Occipital lobe (tissue), 3 donors: ENCODE measurements at places on chromosomes 7 and 10.
A peak's percentile ranks its signal among the peaks of the same experiment; 100 is the strongest.

- DNase-seq: no peak
Measured at GRCh38 chr10:35412900-35413491, 76.7 kb downstream of the CCNY start.

- no peak for DNase-seq
Measured at GRCh38 chr7:77782383-77782782, 15.9 kb downstream of the TMEM60 start.

DNA sequence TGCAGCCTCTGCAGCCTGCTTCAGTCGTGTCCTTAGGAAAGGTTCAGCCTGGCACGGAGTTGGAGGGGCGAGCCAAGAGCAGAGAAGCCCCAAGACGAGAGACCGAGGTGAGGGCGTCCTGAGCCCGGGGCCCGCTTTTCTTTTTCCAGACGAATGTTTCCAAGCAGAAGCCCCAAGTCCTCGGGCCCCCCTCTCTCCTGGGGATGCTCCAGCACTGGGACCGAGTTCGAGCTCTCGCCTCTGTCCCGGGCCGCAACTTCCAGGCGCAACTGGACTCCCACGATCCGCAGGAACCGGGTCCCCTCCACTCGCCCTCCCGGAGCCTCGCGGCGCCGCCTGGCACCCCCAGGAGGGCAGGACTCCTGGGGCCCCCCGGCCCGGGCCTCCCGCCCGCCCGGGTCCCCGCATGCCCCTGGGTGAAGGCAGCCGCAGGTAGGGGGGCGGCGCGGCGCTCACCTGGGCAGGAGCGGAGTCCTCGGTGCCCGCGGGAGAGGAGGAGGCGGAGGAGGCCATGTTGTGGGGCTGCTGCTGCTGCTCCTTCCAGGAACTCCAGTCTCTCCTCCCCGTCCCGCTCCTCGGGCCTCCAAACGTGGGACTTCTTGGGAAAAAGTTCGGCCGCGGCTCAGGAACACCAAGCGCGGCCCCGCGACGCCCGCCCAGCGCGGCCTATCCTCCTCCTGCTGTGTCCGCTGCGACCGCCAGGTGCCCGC, 45.3 kb upstream of the CDK1 start:
- DNase-seq: no peak

GRCh38 chr7:51075681-51076580, 240.7 kb downstream of the COBL start:
- DNase-seq: no peak

- no peak for DNase-seq
Measured at GRCh38 chr7:25698451-25699113, 453.4 kb upstream of the NFE2L3 start.

- DNase-seq: no peak
Measured at GRCh38 chr7:51034521-51035264, 252.0 kb upstream of the GRB10 start.

DNA sequence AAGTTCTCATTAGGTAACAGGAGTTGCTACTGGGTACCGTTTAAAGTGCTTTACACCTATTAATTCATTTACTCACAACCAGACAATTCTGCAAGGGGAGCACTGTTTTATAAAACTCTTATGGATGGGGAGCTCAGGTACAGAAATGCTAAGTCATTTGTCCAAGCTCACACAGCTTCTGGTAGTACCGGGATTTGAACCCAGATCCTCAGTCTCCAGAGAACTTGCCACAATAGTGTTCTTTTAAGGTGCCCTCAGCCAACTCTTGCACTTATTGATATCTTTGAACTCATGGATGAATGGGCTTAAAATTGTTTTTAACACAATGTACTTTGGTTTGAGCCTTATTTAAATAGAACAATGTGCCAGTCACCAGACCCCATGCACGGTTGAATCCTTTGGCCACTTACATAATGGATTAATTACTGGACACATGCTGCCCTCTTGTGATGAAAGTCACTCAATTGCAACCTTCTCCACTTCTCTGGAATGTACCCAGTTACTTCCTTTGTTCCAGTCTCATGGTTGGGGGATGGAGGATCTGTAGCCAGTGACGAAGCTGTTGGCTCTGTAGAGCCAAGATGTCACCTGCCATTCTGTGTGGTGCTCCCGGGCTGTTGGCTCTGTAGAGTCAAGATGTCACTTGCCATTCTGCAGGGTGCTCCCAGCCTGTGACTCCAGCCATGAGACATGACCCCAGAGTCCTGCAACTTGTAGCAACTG, 65.6 kb downstream of the NOD1 start:
- DNase-seq: no peak

DNA sequence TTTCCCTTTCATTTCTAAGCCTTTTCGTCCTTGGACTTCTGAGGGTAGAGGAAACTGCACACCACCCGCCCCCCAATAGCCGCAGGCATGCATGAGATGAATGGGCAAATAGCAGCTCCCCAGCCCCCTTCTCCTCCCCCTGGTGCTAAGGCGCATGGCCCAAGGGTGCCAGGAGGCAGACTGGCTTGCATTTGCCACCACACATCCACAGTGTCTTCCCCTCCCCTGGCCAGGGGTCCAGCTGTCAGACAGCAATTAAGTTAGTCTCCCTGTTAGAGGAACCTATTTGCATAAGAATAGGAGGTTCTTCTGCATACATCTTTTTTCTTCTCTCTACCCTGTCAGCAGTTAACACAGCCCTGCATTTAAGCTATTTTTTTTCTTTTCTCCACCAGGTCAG, 20.2 kb downstream of the TOMM7 start:
- no peak for DNase-seq

GRCh38 chr7:100393233-100393905, 20.1 kb downstream of the PILRA start:
- no peak for DNase-seq

GRCh38 chr7:141497391-141497790, 53.8 kb upstream of the AGK start:
- DNase-seq: no peak

DNA sequence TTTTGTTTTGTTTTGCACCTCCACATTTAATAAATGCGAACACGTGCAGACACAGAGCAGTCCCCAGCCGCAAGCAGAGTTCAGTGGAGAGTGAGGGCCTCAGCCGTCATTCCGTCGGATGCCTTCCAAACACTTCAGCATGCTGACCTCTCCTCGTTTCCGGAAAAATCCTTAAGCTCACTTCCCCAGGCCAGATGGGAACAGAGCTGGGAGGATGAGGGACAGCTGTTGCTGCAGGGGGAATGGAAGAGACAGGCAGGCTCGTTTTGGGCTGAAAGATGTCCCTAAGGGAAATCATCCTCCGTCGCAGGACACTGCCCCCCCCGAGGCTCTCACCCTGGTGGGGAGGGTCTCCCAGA, 17.2 kb upstream of the FGFR2 start:
- no peak for DNase-seq

GRCh38 chr7:132117636-132118035, 458.6 kb downstream of the PLXNA4 start:
- no peak for DNase-seq

- no peak for DNase-seq
Measured at GRCh38 chr7:90771281-90771680, 175.2 kb downstream of the CDK14 start.

- DNase-seq: no peak
Measured at GRCh38 chr7:97006055-97006815, 882 bp downstream of the DLX6 start.

DNA sequence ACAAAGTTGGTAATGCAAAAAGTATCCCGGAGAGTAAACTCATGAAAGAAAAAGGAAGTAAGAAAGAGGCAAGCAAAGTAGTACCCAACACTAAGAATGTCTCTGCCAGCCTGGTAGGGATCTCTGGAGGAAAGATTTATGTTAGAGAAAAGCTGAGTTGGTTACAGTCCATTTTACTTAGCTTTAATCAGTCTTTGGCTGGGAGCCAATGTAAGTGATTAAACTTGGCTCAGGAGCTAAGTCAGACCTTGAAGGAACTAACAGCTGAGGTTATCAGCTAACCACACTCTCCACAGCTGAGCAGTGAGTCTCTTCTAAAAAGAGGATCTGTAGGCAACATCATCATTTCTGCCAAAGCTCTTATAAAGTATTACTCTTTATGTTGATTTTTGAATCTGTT, 148.0 kb downstream of the ANKRD7 start:
- no peak for DNase-seq

DNA sequence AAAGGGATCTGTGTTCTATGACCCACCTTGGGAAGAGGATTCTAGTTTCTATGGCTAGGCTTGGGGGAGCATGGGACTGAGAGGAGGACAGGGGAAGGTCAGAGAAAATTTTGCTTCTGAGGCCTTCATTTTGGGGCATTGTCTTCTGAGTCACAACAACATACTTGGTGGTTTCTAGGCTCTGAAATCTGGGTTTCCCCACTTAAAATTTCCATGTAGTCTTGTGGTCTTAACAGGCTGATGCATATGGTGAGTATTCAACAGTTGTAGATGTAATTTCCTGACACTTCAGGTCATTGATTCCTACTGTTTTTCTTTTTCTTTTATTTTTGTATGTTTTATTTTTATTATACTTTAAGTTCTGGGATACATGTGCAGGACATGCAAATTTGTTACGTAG, 88.5 kb downstream of the ANKRD7 start:
- DNase-seq: no peak

DNA sequence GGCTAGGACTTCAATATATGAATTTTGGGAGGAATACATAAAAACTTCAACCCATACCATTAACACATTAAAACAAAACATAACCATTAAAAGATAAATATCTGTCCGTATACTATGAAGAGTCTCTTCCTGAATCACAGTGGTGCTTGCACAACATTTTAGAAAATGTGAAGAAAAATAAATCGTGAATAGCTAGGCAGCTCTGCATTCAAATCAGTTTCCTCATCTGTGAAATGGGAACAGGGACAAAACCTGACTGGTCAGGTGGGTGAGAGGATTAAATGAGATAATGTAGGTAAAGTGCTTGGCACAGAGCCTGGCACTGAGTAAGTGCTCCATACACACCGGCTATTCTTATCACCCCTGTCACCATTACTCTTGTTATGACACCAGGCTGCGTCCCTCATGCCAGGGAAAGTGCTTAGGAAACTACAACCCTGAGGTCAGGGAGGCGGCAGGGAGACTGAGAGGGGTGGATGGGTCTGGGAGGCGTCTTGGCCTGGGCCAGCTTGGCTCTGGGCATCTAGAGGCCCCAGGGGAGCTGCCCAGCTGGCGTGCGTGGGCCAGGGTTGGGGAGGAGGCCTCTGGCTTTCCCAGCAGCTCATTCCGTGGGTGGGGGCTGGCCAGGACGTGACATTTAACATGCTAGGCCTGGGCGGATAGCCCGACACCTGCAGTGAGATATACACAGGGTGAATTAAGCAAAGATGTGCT, 78.3 kb downstream of the SH3PXD2A start:
- DNase-seq: no peak

DNA sequence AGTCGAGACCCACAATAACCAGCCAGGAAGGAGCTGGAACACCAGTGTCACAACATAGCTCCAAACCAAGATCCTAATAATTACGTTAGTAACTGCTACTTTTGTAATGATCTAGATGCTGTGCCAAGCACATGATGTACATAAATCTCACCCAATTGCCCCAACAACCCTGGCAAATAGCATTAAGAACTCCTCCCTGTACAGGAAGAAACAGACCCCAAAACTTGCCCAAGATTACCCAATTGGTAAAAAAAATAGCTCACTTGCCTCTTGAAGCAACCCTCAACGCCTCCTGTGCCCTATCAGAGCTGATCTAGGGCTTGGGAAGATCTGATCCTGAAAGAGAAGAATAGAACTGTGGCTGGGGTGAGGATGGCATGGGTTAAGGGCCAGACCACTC, 628.7 kb upstream of the AUTS2 start:
- no peak for DNase-seq

DNA sequence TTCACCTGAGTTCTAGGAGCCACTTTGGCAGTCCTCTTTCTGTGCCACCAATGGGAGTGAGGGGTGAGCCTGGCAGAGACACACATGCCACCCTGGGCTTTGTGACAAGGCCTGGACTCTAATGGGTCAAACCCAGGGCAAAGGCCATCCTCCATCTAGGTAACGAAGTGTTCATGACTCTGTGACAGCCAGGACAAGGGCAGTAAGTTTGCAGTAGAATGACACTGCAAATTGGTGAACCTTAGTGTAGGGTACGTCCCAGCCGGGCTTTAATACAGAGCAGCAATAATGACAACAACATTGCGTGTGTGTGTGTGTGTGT, 43.3 kb downstream of the PAPSS2 start:
- no peak for DNase-seq

DNA sequence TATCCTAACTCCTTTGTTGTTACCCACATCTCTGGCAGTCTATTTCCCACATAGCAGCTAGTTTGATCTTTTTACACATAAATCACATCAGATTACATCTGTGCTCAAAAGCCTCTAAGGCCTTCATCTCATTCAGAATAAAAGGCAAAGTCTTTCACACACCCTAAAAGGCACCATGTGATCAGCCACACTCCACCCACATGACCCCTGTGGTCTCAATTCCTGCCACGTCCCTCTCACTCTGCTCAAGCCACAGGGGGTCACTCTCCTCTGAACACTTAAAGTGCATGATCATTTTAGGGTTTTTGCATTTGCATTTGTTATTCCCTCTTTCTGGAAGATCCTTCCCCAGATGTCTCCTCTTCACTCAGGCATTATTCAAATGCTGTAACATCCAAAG, 30.8 kb downstream of the ELAPOR2 start:
- no peak for DNase-seq

GRCh38 chr7:28408960-28409715, 3.2 kb upstream of the CREB5 start:
- peak; percentile 88 for DNase-seq

- DNase-seq: no peak
Measured at GRCh38 chr10:76733441-76733936, 904.1 kb downstream of the KCNMA1 start.

DNA sequence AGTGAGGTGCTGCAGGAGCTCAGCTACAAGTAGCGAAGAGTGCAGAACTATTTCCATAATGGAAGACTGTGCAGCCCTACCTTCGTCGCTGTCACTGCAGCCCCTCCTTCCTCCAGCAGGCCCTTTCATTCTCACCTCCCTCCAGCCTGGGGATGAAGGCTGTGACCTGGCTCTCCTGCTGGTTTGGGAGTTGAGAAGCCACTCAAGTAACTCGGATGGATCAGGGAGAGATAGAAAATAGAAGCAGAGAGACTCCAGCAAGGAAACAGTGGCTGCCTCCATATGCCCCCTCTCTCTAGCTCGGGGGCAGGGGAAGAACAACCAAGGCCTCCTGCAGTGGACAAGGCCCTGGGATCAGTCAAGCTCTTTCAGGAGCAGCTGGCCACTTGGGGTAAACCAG, 37.4 kb upstream of the NPFFR1 start:
- no peak for DNase-seq

- no peak for DNase-seq
Measured at GRCh38 chr10:118729200-118729599, 25.6 kb downstream of the CACUL1 start.

- DNase-seq: no peak
Measured at GRCh38 chr7:46192271-46192670, 271.2 kb upstream of the IGFBP3 start.

- DNase-seq: no peak
Measured at GRCh38 chr7:17948526-17949238, 8.4 kb upstream of the SNX13 start.

- no peak for DNase-seq
Measured at GRCh38 chr7:99089914-99090629, 53.8 kb downstream of the SMURF1 start.

- no peak for DNase-seq
Measured at GRCh38 chr7:70492625-70493024, 639.3 kb upstream of the GALNT17 start.

GRCh38 chr7:44920119-44920518, 34.8 kb upstream of the PURB start:
- DNase-seq: no peak

GRCh38 chr10:23337616-23338015, 7.0 kb downstream of the C10orf67 start:
- no peak for DNase-seq

- DNase-seq: no peak
Measured at GRCh38 chr10:36177071-36177470, 535.0 kb upstream of the FZD8 start.

GRCh38 chr10:86393862-86394455, 27.4 kb upstream of the GRID1 start:
- no peak for DNase-seq
